ENCODE measurements at places on chromosomes 7 and 10.

DNA sequence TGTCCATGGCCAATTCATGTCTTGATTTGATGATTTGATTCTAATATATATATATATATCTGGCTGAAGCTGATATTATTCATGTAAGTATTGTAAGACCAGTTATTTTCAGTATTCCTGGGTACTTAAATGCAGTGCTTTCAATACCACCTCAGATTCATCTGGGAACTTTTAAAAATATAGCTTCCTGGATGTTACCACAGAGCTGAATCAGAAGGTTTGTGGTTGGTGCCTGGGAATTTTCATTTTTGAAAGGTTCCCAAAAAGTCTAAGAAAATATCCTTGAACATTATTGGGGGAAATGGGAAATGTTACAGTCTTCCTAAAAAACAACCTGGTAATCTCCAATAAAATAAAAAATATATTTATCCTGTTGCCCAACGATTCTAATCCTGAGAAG lies 10.7 kb upstream of the PPP3CB start:
- H3K36me3 ChIP-seq, result peaks cover 22% of the 10 kb centered on the region
- no peak overlapping the region for H3K27ac ChIP-seq
- H3K4me3 ChIP-seq, result no peak overlapping the region
- ATAC-seq, result no peak

DNA sequence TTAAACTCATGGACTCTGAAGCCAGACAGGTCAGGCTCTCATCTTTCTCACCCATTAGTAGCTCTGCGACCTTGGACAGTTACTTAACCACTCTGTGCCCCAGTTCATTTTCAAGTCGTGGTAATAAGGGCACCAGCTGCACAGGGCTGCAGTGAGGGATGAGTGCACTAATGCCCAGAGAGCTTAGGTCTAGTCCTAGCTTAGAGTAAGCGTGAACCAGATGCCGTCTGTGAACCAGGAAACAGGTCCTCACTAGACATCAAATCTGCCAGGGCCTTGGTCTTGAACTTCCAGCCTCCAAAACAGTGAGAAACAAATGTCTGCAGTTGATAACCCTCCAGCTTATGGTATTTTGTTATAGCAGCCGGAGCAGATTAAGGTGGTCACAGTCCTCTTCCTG lies 222.4 kb upstream of the PFKP start:
- H3K36me3 ChIP-seq, result no peaks in the 10 kb centered on the region
- no peaks in the 10 kb centered on the region for H3K4me1 ChIP-seq
- no peak overlapping the region for H3K27ac ChIP-seq
- no peak overlapping the region for H3K4me3 ChIP-seq
- peaks cover 18% of the 10 kb centered on the region for H3K27me3 ChIP-seq

GRCh38 chr10:113310347-113310746 lies 242.5 kb upstream of the HABP2 start:
- no peak overlapping the region for H3K27ac ChIP-seq
- H3K4me3 ChIP-seq, result no peak overlapping the region
- no peak for ATAC-seq
- H3K27me3 ChIP-seq, result peaks cover 22% of the 10 kb centered on the region
- no peaks in the 10 kb centered on the region for H3K4me1 ChIP-seq
- no peaks in the 10 kb centered on the region for H3K36me3 ChIP-seq

DNA sequence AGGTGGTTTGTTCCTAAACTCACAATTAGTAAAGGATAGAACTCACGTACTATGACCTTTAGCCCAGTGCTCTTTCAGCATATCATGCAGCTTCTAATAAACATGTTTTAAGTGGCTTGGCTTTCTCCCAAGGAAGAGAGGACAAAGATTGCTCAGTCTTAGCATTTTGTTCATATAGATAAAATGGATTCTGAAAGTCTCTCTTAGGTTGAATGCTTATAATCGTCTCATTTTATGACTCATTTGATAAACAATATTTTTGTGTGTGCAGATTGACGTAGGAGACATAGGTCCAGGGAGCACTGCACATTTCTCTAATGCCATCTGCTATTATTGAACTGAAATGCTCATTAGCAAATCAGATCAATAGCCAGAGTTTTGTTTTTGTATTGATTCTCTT lies 44.8 kb downstream of the GNAT3 start:
- no peaks in the 10 kb centered on the region for H3K4me1 ChIP-seq
- ATAC-seq, result no peak
- H3K36me3 ChIP-seq, result no peaks in the 10 kb centered on the region
- H3K4me3 ChIP-seq, result no peak overlapping the region

GRCh38 chr7:142313528-142313927 lies 55.7 kb upstream of the PRSS58 start:
- peaks cover 4% of the 10 kb centered on the region for H3K4me1 ChIP-seq
- H3K4me3 ChIP-seq, result peak overlapping the region; percentile 52
- H3K36me3 ChIP-seq, result no peaks in the 10 kb centered on the region
- peaks cover 34% of the 10 kb centered on the region for H3K27me3 ChIP-seq
- H3K27ac ChIP-seq, result no peak overlapping the region

GRCh38 chr10:116835658-116836057 lies 13.6 kb upstream of the ENO4 start:
- ATAC-seq, result no peak
- no peak overlapping the region for H3K27ac ChIP-seq
- H3K4me3 ChIP-seq, result no peak overlapping the region
- peaks cover 4% of the 10 kb centered on the region for H3K27me3 ChIP-seq
- H3K4me1 ChIP-seq, result no peaks in the 10 kb centered on the region

- peaks cover 50% of the 10 kb centered on the region for H3K27me3 ChIP-seq
- no peak overlapping the region for H3K27ac ChIP-seq
- H3K4me3 ChIP-seq, result no peak overlapping the region
- no peaks in the 10 kb centered on the region for H3K4me1 ChIP-seq
Measured at GRCh38 chr10:118241229-118242137, 100.6 kb downstream of the FAM204A start.

GRCh38 chr10:22874189-22874854 lies 53.5 kb upstream of the ARMC3 start:
- ATAC-seq, result no peak
- H3K27me3 ChIP-seq, result peaks cover 5% of the 10 kb centered on the region
- no peak overlapping the region for H3K4me3 ChIP-seq
- H3K4me1 ChIP-seq, result no peaks in the 10 kb centered on the region
- no peaks in the 10 kb centered on the region for H3K36me3 ChIP-seq

DNA sequence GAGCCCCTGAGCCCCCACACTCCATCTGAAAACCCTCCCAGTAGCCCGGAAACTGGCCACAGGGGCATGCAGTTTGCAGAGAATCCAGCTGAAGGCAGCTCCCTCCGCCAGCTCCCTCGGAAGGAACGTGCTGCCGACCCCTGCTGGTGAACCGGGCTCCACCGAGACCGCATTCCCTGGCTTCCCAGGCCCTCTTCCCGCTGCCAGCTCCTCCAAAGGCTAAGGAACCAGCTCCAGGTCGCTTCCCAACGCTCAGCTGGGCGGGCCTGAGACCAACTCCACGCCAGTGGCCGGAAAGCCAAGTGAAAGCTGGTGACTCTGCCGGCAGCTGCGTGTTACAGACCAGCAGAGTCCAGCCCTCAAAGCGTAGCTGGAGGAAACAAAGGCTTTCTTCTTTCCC lies 35.8 kb downstream of the GPER1 start:
- no peak overlapping the region for H3K27ac ChIP-seq
- peaks cover 17% of the 10 kb centered on the region for H3K36me3 ChIP-seq
- H3K4me3 ChIP-seq, result no peak overlapping the region
- ATAC-seq, result no peak
- H3K27me3 ChIP-seq, result no peaks in the 10 kb centered on the region

GRCh38 chr7:44196450-44196872 lies 4.3 kb upstream of the YKT6 start:
- H3K4me3 ChIP-seq, result no peak overlapping the region
- H3K36me3 ChIP-seq, result no peaks in the 10 kb centered on the region
- ATAC-seq, result no peak
- H3K27ac ChIP-seq, result no peak overlapping the region
- peaks cover 3% of the 10 kb centered on the region for H3K4me1 ChIP-seq

All from activated T-helper 17 cell treated with anti-CD3 and anti-CD28 coated beads, Interleukin-2, amount 50 U/mL, for 72 hours (primary cell).